ENCODE measurements at places on chromosomes 4 and X. TPM values are rescaled to one million over a fixed set of nuclear protein-coding genes. Genes with fewer than 3 reads are reported as not detected.

DNA sequence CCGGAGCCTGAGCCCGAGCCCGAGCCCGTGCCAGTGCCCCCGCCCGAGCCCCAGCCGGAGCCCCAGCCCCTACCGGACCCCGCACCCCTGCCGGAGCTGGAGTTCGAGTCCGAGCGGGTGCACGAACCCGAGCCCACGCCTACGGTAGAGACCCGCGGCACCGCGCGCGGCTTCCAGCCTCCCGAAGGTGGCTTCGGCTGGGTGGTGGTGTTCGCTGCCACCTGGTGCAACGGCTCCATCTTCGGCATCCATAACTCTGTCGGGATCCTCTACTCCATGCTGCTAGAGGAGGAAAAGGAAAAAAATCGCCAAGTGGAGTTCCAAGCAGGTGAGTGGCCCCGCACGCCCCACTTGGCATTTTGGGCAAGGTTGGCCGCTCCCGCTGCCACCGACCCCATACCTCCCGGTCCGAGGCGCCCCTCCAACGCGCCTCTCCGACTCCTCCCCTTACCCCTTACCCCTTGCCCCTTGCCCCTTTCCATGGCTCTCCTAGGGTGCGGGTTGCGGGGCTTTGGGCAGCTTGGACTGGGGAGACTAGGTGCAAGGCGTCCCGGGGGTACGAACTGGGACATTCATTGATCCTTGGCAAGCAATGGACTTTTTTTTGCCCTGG, 553 bp downstream of the SLC16A2 start:
- no peak for DNase-seq

DNA sequence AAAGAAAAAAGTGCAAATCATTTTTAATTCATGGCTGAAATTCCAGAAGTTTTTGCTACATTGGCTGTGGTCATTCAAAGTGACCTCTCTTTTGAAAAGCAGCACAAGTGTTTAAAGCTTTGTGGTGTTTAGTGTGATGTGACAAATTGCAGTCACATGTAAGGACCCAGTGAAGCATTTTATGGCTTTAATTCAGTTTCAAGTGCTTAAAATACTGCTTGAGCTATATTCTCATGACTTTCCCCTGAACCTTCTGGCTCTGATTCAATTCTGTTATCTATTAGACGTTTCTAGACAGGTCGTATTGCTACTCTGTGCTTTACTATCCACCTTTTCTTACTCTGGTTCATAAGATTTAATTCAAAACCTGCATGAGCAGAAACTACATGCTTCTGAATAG, 105.8 kb downstream of the FAT4 start:
- DNase-seq, result no peak

GRCh38 chr4:27789773-27790172, 929.1 kb downstream of the STIM2 start:
- no peak for DNase-seq

GRCh38 chr4:130534651-130535050, 1438.7 kb downstream of the C4orf33 start:
- no peak for DNase-seq

Gene XG
- total RNA-seq, result 1.2 TPM

Gene SYTL5
- 0.78 TPM for total RNA-seq

DNA sequence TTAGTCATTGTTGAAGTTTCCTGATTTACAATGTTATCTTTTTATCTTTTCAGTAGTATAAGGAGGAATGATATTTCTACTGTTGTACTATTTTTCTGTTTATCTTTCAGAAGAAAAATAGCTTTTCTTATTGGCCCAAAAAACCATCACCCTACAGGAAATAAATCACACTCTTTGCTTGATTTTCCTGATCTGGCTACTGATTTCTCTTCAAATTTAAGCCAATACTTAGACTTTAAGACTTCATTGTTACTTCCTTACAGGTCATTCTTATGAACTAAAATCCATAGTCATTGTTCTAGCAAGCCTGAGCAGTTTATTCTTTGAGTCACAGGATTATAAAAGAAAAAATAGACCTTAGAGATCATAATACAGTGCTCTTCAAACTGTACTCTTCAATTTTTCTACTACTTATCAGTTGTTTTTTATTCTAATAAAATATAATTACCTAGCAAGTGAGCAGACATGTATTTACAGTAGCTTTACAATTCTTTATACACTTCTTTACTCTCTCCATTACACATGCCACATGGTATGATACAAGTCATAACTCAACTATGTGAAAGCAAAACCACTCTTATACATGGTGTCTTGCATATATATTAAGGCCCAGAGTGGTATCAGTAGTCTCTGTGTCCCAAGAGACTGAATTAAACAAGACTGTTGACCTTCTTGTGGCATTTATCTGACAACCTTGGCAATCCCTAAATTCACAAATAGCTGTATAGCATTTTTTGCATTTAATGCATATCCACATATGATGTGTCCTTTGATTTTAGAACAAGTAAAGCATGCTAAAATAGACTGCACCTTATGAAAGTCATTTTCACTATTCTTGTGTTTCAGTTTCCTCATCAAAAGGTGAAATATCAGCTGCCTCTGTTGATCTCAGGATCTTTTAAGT, 47.9 kb downstream of the TET2 start:
- DNase-seq, result no peak

- no peak for DNase-seq
These were observed 45.7 kb upstream of the EPGN start for GRCh38 chr4:74262522-74262921.

Gene DDX53
- total RNA-seq, result not detected

Gene VSIG4
- 81.3 TPM for total RNA-seq

DNA sequence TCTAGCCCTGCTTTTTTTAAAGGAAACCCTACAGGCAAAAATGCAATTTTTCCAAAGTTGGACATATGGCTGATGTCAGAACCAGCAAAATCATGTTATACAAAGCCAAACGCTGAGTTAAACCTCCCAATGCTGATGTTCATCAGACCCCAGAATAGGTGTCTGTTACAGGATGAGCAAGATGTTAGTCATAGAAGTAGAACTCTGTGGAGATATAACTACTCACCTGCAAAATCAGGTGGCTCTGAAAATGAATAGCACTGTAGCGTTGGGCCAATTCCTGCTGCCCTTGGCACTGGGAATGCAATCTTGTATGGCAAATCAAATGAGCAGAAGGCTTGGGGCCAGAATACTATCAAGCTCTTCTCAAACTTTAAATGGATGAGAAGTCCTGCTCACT, 634.1 kb downstream of the RPA4 start:
- no peak for DNase-seq

DNA sequence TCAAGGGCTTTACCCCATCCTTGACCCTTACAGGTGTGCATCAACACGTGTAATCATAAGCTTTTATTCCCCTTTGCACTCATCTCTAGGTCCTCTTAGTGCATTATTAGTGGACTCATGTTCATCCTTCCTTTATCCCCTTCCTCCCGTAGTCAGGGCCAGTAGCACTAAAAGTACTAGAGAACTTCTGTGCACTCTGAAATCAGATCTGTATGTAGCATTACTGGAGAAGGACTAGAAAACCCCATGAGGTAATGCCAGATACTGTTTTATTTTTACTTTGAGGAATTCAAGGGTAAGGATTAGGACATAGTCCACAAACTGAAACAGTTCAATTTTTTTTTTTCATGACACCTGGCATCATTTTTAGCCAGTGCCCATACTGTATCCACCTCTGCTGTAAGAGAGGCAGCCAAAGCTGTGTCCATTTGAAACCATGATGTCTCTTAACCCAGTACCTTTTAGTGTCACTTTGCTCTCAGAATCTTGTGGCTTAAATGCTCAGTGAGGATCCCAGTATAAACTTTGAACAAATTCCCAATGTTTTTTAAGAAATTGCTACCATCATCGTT, 134.7 kb downstream of the FNIP2 start:
- DNase-seq, result no peak

Gene PPBP
- not detected for total RNA-seq

Gene CLTRN
- not detected for total RNA-seq

Gene UVSSA
- total RNA-seq, result 30.4 TPM

- no peak for DNase-seq
These were observed 5.5 kb downstream of the ARHGAP36 start for GRCh38 chrX:131063613-131064012.

DNA sequence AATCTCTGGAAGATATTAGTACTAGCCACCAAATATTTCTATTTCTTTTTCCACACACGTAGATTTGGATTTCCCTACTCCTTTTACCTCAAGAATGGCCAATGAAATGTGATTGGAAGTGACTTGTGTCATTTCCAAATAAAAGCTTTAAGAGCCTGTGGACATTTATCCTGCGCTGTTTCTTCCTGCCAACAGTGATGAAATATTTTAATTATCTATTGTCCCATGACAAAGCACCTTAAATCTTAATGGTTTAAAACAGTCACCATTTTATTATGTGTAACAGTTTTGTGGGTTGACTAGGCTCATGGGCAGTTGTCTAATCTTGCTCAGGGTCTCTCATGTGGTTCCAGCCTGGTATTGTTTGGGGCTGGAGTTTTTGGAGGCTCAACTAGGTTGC, 3.5 kb upstream of the PGRMC2 start:
- DNase-seq, result no peak

Measured in tibial nerve (tissue), 4 donors.